ENCODE measurements at places on chromosomes 5 and 9. TPM values are rescaled to one million over a fixed set of nuclear protein-coding genes. Genes with fewer than 3 reads are reported as not detected.

- no peak for DNase-seq
- peaks cover 2% of the 10 kb centered on the region for H3K4me1 ChIP-seq
- H3K27me3 ChIP-seq: peaks cover 23% of the 10 kb centered on the region
- no peak overlapping the region for H3K27ac ChIP-seq
These were observed 5.7 kb downstream of the NEURL1B start for GRCh38 chr5:172646716-172647285.

GRCh38 chr9:642014-642413 is 199.5 kb upstream of the DMRT1 start:
- H3K27ac ChIP-seq: no peak overlapping the region
- H3K27me3 ChIP-seq: no peaks in the 10 kb centered on the region
- H3K4me1 ChIP-seq: peaks cover 18% of the 10 kb centered on the region
- H3K36me3 ChIP-seq: no peaks in the 10 kb centered on the region

DNA sequence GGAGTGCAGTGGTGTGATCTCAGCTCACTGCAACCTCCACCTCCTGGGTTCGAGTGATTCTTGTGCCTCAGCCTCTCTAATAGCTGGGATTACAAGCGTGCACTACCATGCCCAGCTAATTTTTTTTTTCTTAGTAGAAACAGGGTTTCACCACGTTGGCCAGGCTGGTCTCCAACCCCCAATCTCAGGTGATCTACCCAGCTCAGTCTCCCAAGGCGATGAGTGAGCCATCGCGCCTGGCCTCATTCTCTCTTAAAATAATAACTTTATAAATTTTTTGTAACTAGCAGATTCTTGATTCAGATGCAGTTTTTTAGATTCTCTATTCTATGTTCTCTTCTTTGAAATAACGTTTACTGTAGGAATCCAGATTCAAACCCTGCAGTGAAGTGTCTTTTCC is 127.1 kb downstream of the GDNF start:
- no peak overlapping the region for H3K4me3 ChIP-seq
- no peak overlapping the region for H3K27ac ChIP-seq
- no peaks in the 10 kb centered on the region for H3K27me3 ChIP-seq
- no peaks in the 10 kb centered on the region for H3K36me3 ChIP-seq
- no peaks in the 10 kb centered on the region for H3K4me1 ChIP-seq
- DNase-seq: no peak

C5orf52 gene
- not detected for polyA plus RNA-seq

CDC25C gene
- not detected for polyA plus RNA-seq

DNA sequence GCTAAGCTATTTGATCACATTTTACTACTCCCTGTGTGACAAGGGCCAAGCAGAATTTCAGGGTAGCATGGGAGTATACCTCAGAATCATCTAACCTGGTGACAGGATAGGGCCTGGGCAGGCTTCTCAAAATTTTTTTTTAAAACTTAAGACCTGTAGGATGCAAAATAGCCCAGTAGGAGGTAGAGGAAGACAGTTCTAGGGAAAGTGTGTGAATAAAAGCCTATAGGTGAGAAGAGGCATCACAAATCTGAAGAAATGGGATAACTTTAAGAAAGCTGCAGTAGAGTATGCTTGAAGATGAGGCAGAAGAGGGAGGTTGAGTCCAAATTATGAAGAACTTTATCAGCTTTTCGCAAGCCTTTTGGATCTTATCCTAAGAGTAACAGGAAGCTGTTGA is 32.3 kb downstream of the CNTRL start:
- peak overlapping the region; percentile 85 for H3K27ac ChIP-seq
- H3K36me3 ChIP-seq: peaks cover 15% of the 10 kb centered on the region
- no peak overlapping the region for H3K4me3 ChIP-seq
- H3K27me3 ChIP-seq: no peaks in the 10 kb centered on the region
- DNase-seq: no peak

GRCh38 chr9:34380511-34381315 is 4.0 kb upstream of the MYORG start:
- no peaks in the 10 kb centered on the region for H3K36me3 ChIP-seq
- DNase-seq: peak; percentile 59
- peaks cover 41% of the 10 kb centered on the region for H3K4me1 ChIP-seq
- no peak overlapping the region for H3K27ac ChIP-seq

DNA sequence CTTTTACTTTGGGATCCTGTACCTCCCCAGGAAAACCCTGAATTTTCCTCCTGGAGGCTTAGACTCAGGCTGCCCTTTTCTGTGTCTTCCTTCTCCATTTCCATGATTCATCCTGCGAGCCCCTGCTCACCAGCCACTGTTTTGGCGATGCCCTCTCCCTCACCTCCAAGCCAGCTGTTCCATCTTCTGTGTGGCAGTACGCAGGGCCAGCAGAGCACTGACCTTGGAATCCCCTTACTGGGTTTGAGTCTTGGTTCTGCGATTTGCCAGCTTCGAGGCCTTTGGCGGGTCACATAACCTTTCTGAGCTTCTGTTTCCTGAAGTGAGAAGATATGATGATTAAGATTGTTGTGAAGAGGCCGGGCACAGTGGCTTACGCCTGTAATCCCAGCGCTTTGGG is 7.2 kb downstream of the PPARGC1B start:
- no peaks in the 10 kb centered on the region for H3K36me3 ChIP-seq
- H3K27ac ChIP-seq: no peak overlapping the region
- no peak overlapping the region for H3K4me3 ChIP-seq

IL4 gene
- polyA plus RNA-seq: not detected

MARCOL gene
- not detected for polyA plus RNA-seq

DNA sequence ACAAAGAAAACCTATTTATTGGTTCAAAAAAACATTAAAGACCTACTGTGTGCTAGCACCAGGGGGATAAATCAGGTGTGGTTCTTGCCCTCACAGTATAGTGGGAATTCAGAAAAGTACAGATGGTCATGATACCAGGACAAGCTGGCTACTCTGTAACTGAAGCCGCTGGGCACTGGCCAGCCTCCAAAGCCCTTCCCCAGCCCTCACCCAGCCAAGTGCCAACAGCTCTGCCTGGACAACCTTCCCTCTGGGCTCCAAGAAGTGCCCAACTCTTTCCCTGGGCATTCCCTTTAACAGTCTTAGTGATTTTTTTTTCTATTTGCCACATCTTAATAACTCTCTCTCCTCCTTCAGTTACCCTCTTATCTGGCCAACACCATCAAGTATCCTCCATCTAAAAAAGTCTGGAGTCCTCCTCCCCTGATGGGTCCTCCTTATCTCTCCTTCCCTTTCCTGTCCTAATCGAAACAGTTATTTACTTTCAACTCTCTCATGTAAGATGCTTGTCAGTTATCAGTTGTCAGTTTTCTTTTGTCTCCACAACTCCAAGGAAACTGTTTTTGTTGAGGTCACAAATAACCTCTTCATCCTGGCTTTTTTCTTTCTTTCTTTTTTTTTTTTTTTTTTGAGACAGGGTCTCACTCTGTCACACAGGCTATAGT is 13.3 kb upstream of the SEPTIN8 start:
- peaks cover 40% of the 10 kb centered on the region for H3K27me3 ChIP-seq
- H3K4me3 ChIP-seq: no peak overlapping the region
- DNase-seq: no peak
- no peak overlapping the region for H3K27ac ChIP-seq
- H3K4me1 ChIP-seq: no peaks in the 10 kb centered on the region
- H3K36me3 ChIP-seq: peaks cover under 1% of the 10 kb centered on the region

DNA sequence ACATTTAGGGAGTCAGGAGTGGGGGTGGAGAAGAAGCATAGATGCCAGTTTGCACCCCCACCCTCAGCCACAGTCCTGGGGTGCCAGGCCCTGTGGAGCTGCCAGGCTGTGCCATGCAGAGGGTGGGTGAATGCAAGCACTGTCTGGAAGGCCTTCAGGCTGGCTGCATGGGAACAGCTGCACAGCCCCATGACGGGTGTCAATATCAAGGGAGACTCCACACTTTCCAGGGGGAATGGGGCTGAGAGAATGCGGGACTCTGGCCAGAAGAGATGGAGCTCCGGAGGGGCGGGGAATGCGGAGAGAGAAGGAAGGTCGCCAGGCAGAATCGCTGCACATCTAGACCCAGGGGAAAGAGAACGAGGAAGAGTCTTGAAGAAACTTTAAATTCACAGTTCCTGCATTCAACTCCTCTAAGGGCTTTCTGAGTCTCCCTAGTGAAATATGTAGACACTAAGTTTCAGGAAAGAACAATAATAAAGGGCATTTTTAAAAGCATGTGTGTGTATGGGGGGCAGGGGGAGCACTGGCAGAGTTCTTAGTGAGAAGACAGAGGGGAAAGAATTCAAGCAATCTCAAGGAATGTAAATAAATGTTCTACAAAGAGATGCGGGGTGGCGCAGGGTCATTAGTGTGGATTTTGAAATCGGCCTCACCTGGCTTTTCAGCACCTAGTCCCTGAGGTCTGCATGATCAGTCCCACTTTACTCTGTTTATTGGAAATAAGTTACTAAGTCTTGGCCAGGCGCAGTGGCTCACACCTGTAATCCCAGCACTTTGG is 59.1 kb downstream of the BOD1 start:
- no peak overlapping the region for H3K27ac ChIP-seq
- DNase-seq: no peak
- H3K27me3 ChIP-seq: peaks cover 38% of the 10 kb centered on the region
- no peak overlapping the region for H3K4me3 ChIP-seq

- H3K27me3 ChIP-seq: peaks cover 23% of the 10 kb centered on the region
- no peak for DNase-seq
- no peaks in the 10 kb centered on the region for H3K36me3 ChIP-seq
- no peak overlapping the region for H3K4me3 ChIP-seq
These were observed 6.7 kb upstream of the ANKRD18B start for GRCh38 chr9:33517373-33517772.

GRCh38 chr9:127915801-127916719 is 781 bp downstream of the ST6GALNAC4 start:
- peaks cover 75% of the 10 kb centered on the region for H3K4me1 ChIP-seq
- H3K36me3 ChIP-seq: peaks cover 6% of the 10 kb centered on the region

- H3K27me3 ChIP-seq: peaks cover 11% of the 10 kb centered on the region
- H3K4me3 ChIP-seq: no peak overlapping the region
- H3K4me1 ChIP-seq: no peaks in the 10 kb centered on the region
- no peak overlapping the region for H3K27ac ChIP-seq
These were observed 21.1 kb downstream of the CARTPT start for GRCh38 chr5:71740015-71740753.

GRCh38 chr9:114449236-114449635 is 56.0 kb downstream of the WHRN start:
- H3K36me3 ChIP-seq: no peaks in the 10 kb centered on the region
- H3K27me3 ChIP-seq: no peaks in the 10 kb centered on the region
- H3K4me3 ChIP-seq: no peak overlapping the region
- DNase-seq: no peak

GRCh38 chr9:121226175-121226574 is 24.5 kb upstream of the RAB14 start:
- H3K4me1 ChIP-seq: peaks cover 5% of the 10 kb centered on the region
- no peak for DNase-seq
- no peaks in the 10 kb centered on the region for H3K27me3 ChIP-seq
- no peak overlapping the region for H3K4me3 ChIP-seq
- H3K27ac ChIP-seq: no peak overlapping the region

GRIN1 gene
- not detected for polyA plus RNA-seq

- H3K36me3 ChIP-seq: peaks cover 3% of the 10 kb centered on the region
- H3K4me3 ChIP-seq: no peak overlapping the region
- H3K27ac ChIP-seq: no peak overlapping the region
- H3K27me3 ChIP-seq: no peaks in the 10 kb centered on the region
These were observed 179.4 kb downstream of the PJA2 start for GRCh38 chr5:109230369-109230768.

- H3K4me3 ChIP-seq: no peak overlapping the region
- H3K27me3 ChIP-seq: no peaks in the 10 kb centered on the region
- H3K27ac ChIP-seq: no peak overlapping the region
- no peaks in the 10 kb centered on the region for H3K36me3 ChIP-seq
These were observed 34.4 kb upstream of the CDH12 start for GRCh38 chr5:22887566-22887965.

Measured in naive B cell (primary cell).